ENCODE measurements at places on chromosomes 1 and 21. TPM values are rescaled to one million over a fixed set of nuclear protein-coding genes. Genes with fewer than 3 reads are reported as not detected.

GRCh38 chr1:221801251-221801661 lies 59.4 kb upstream of the DUSP10 start:
- no peaks in the 10 kb centered on the region for H3K4me1 ChIP-seq
- no peaks in the 10 kb centered on the region for H3K36me3 ChIP-seq
- H3K4me3 ChIP-seq: no peak overlapping the region
- no peaks in the 10 kb centered on the region for H3K27me3 ChIP-seq

Gene PEX10
- total RNA-seq: 14.2 TPM

Gene TNFRSF18
- total RNA-seq: not detected

Gene ZNF683
- total RNA-seq: not detected
